ENCODE measurements at places on chromosomes 1 and 21. TPM values are rescaled to one million over a fixed set of nuclear protein-coding genes. Genes with fewer than 3 reads are reported as not detected.

GRCh38 chr21:40684726-40685125, 162.2 kb downstream of the DSCAM start:
- H3K4me3 ChIP-seq: no peak overlapping the region
- H3K4me1 ChIP-seq: no peaks in the 10 kb centered on the region
- H3K27ac ChIP-seq: no peak overlapping the region
- H3K36me3 ChIP-seq: no peaks in the 10 kb centered on the region
- no peak for DNase-seq

- H3K4me1 ChIP-seq: no peaks in the 10 kb centered on the region
- no peak overlapping the region for H3K4me3 ChIP-seq
- DNase-seq: no peak
- no peaks in the 10 kb centered on the region for H3K36me3 ChIP-seq
- H3K27ac ChIP-seq: no peak overlapping the region
These were observed 118.2 kb downstream of the ODF2L start for GRCh38 chr1:86277936-86278335.

CYP2J2 gene
- total RNA-seq: not detected

GRCh38 chr1:84701376-84701775, 11.1 kb upstream of the SSX2IP start:
- DNase-seq: no peak
- peaks cover 32% of the 10 kb centered on the region for H3K27me3 ChIP-seq
- H3K27ac ChIP-seq: no peak overlapping the region
- H3K36me3 ChIP-seq: no peaks in the 10 kb centered on the region
- no peaks in the 10 kb centered on the region for H3K4me1 ChIP-seq

- H3K27ac ChIP-seq: no peak overlapping the region
- H3K36me3 ChIP-seq: no peaks in the 10 kb centered on the region
- H3K4me1 ChIP-seq: peaks cover 3% of the 10 kb centered on the region
- DNase-seq: no peak
- H3K4me3 ChIP-seq: no peak overlapping the region
These were observed 264.9 kb downstream of the RHOU start for GRCh38 chr1:229000187-229000586.

- H3K27ac ChIP-seq: no peak overlapping the region
- H3K4me3 ChIP-seq: no peak overlapping the region
- no peaks in the 10 kb centered on the region for H3K36me3 ChIP-seq
- no peaks in the 10 kb centered on the region for H3K27me3 ChIP-seq
- peaks cover 31% of the 10 kb centered on the region for H3K4me1 ChIP-seq
These were observed 37.9 kb upstream of the RUNX3 start for GRCh38 chr1:24967962-24968361.

PTGFR gene
- total RNA-seq: not detected

AZIN2 gene
- 1.5 TPM for total RNA-seq

- peaks cover 50% of the 10 kb centered on the region for H3K4me1 ChIP-seq
- H3K27ac ChIP-seq: no peak overlapping the region
- peaks cover 20% of the 10 kb centered on the region for H3K36me3 ChIP-seq
- no peak overlapping the region for H3K4me3 ChIP-seq
- no peak for DNase-seq
These were observed 139.9 kb downstream of the DHRS3 start for GRCh38 chr1:12477936-12478611.

BMP8B gene
- 0.39 TPM for total RNA-seq

GRCh38 chr1:206012086-206012859, 9.1 kb upstream of the RAB7B start:
- no peak overlapping the region for H3K4me3 ChIP-seq
- no peak overlapping the region for H3K27ac ChIP-seq
- no peaks in the 10 kb centered on the region for H3K27me3 ChIP-seq
- H3K4me1 ChIP-seq: no peaks in the 10 kb centered on the region
- H3K36me3 ChIP-seq: no peaks in the 10 kb centered on the region

FOXD2 gene
- total RNA-seq: 0.74 TPM

DNA sequence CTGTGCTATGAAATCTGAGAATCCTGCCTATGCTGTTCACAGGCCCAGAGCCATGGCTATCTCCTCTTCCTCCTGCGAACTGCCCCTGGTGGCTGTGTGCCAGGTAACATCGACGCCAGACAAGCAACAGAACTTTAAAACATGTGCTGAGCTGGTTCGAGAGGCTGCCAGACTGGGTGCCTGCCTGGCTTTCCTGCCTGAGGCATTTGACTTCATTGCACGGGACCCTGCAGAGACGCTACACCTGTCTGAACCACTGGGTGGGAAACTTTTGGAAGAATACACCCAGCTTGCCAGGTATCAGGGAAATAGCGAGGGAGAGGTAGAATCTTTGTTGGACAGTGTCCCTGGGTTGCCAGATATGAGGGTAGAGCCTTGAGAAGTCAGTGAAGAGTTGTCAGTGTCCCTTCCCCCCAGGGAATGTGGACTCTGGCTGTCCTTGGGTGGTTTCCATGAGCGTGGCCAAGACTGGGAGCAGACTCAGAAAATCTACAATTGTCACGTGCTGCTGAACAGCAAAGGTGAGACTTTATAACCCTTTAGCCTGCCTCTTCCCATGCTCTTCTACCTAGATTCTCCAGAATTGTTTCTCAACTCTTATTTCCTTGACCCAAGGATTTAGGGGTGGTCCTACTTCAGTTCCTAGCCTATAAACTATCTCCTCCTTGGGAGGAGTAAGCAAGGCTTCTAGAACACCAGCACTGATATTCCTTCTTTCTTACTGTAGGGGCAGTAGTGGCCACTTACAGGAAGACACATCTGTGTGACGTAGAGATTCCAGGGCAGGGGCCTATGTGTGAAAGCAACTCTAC, 1.4 kb downstream of the NIT1 start:
- no peaks in the 10 kb centered on the region for H3K27me3 ChIP-seq
- H3K27ac ChIP-seq: peak overlapping the region; percentile 91
- peak overlapping the region; percentile 93 for H3K4me3 ChIP-seq
- DNase-seq: peak; percentile 45

GRCh38 chr1:31875636-31876236, 59.9 kb upstream of the SPOCD1 start:
- peaks cover 3% of the 10 kb centered on the region for H3K4me1 ChIP-seq
- no peak overlapping the region for H3K27ac ChIP-seq
- no peak for DNase-seq
- no peaks in the 10 kb centered on the region for H3K27me3 ChIP-seq
- no peaks in the 10 kb centered on the region for H3K36me3 ChIP-seq
- no peak overlapping the region for H3K4me3 ChIP-seq

GRCh38 chr1:104855550-104855949, 1105.9 kb downstream of the AMY1C start:
- H3K4me1 ChIP-seq: no peaks in the 10 kb centered on the region
- H3K4me3 ChIP-seq: no peak overlapping the region
- no peak overlapping the region for H3K27ac ChIP-seq
- DNase-seq: no peak

GRCh38 chr1:205122489-205122882, 708 bp upstream of the RBBP5 start:
- peak overlapping the region; percentile 95 for H3K27ac ChIP-seq
- H3K27me3 ChIP-seq: no peaks in the 10 kb centered on the region
- DNase-seq: no peak
- H3K4me3 ChIP-seq: peak overlapping the region; percentile 98

DNA sequence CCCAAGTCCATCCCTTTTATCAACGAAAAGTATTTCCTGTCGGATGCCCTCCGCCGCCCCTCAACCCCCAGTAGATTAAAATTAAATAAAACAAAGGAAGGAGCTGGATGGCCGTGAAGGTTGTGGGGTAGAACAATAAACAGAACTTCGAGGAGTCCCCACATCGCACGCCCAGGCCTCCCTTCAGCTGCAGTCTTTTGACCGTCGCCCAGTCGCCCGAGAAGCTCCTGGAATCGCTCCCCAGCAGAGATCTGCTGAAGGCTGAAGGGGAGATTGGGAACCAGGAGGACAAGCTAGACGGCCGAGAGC, 905 bp downstream of the BARHL2 start:
- DNase-seq: no peak
- no peak overlapping the region for H3K4me3 ChIP-seq
- H3K27ac ChIP-seq: no peak overlapping the region
- peaks cover 6% of the 10 kb centered on the region for H3K4me1 ChIP-seq
- H3K36me3 ChIP-seq: no peaks in the 10 kb centered on the region
- peaks cover 52% of the 10 kb centered on the region for H3K27me3 ChIP-seq

DNA sequence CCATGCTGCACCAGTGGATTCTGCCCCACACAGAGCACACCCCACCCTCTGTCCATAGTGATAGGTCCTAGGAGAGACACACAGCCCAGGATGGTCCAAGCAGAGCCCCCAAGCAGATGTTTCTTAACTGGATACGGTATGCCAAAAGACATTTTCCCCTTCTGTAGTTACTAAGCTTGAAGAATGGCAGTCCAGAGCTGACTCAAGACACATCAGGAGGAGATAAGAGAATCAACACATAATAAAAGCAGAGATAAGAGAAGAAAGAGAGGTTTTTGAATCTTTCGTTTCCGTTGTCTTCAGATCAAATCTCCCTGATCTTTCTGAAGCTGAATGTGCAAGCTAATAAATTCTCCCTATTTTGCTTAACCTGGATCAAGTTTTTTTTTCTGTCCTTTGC, 21.8 kb upstream of the CASQ2 start:
- peaks cover 12% of the 10 kb centered on the region for H3K27me3 ChIP-seq
- no peak overlapping the region for H3K27ac ChIP-seq
- H3K36me3 ChIP-seq: no peaks in the 10 kb centered on the region
- no peak for DNase-seq

GRCh38 chr1:181479137-181479745, 4.1 kb upstream of the CACNA1E start:
- H3K4me3 ChIP-seq: no peak overlapping the region
- peaks cover 5% of the 10 kb centered on the region for H3K4me1 ChIP-seq

DNA sequence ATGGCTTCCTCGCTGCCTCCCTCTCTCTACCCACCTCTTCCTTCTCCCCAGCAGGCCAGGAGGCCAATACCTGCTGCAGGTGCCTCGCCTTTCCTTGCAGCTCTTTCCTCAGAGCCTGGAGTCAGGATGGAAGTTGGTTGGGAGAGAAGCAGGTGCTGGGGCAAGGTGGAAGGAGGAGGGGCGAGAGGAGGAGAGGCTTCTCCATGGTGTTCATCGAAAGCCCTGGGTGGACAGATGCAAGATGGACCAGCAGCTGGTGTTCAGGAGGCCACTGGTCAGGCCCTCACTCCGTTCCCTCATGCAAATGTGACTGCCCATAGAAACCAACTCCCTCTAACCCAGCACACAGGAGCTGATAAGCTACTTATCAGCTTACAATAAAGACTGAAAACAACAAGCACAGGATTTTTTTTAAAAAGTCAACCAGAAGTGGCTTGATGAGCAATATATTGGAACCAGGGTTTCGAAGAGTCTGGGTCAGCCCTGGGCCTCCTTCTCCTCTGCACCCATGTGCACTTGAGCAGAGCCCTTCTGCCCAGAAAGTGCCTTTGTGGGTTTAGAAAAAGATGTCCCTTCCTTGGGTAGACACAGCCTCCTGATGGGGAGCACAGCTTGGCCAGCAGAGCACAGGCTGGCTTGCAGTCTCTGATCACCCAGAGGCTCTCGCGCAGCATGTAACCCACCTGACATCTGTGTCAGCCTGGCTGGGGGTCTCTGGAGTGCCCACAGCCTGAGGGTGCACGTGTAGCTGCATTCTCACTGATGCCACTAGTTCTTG, 16.6 kb upstream of the GSTM4 start:
- no peak overlapping the region for H3K4me3 ChIP-seq
- peaks cover 21% of the 10 kb centered on the region for H3K4me1 ChIP-seq
- no peaks in the 10 kb centered on the region for H3K36me3 ChIP-seq
- H3K27me3 ChIP-seq: no peaks in the 10 kb centered on the region
- DNase-seq: no peak
- H3K27ac ChIP-seq: no peak overlapping the region

DNA sequence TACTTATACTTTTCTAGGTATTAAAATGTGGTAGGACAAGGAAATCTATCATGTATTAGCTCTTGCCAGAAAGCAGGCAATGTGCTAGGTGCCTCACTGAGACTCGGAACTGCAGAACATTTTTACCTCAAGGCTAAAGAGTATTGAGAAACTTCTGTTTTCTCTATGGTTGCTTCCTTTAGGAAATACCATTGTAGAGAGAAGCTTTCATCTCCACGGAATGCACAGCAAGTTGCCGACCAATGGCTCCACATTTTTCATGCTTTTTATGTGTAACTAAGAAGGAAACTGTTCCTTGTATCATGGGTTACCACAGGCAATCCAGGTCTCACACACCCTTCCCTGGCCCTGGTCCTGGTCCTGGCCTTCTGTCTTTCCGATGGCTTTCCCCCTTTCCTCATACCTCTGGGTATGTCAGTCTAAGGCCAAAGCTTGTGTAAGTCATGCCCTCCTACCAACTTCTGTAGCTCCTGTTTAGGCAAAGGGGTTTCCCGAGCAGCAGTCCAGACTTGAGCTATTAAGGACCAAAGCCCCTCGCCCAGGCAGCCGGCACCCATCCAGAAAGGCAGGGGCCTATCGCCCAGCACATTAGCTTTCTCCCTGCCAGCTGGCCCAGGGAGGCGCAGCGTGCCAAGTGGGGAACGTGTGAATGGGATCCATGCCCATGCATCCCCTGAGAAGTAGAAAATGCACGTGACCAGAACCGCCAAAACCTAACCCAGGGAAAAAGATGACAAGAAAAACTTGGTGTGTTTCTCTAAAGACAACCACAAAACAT, 225.0 kb downstream of the PBX1 start:
- no peak overlapping the region for H3K4me3 ChIP-seq
- no peaks in the 10 kb centered on the region for H3K4me1 ChIP-seq
- no peak overlapping the region for H3K27ac ChIP-seq
- no peak for DNase-seq
- H3K27me3 ChIP-seq: no peaks in the 10 kb centered on the region

VANGL2 gene
- total RNA-seq: 0.07 TPM

GRCh38 chr1:68287241-68287640, 54.9 kb upstream of the WLS start:
- H3K4me3 ChIP-seq: no peak overlapping the region
- no peaks in the 10 kb centered on the region for H3K4me1 ChIP-seq
- H3K27me3 ChIP-seq: no peaks in the 10 kb centered on the region
- no peak for DNase-seq
- H3K36me3 ChIP-seq: no peaks in the 10 kb centered on the region

Measured in CD4-positive, CD25-positive, alpha-beta regulatory T cell (primary cell).